Heart right ventricle (tissue), 16 donors: ENCODE measurements at places on chromosomes 1 and 21. TPM values are rescaled to one million over a fixed set of nuclear protein-coding genes. Genes with fewer than 3 reads are reported as not detected.

DNA sequence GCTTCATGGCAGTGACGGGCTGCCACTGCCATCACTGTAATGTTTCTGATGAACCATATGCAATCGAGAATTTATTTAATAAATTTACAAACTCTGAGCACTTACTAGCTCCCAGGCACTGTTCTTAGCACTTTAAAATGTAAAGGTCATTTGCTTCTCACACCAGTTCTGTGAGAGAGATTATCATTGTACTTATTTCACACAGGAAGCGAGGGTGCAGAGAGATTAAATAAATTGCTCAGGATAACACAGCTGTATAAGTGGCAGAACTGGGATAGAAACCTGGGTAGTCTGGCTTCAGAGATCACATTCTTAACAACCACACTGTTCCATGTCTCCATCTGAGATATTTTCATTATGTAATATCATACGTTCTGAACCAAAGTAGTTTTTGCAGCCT, 119.9 kb downstream of the MAST2 start:
- no peak for DNase-seq

DNA sequence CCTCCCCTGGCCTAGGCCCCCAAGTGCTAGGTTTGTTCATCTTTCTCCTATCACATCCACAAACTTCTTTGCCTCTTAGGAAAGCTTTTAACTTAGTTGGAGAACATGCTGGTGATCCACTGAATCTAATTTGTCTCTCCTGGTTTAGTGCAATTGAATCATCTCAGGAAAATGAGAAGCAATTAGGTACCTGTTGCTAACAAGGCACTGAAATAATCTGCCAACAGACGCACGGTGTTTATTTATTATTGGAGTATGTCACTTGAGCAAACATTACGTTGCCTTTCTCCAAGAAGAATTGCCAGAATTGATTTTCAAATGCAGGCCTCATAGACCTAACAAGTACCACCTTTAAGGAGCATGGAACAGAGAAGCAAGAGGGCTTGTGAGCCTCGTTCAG, 309.4 kb downstream of the NFIA start:
- DNase-seq, result no peak

- no peak for DNase-seq
Measured at GRCh38 chr1:227776331-227776771, 39.1 kb upstream of the PRSS38 start.

DNA sequence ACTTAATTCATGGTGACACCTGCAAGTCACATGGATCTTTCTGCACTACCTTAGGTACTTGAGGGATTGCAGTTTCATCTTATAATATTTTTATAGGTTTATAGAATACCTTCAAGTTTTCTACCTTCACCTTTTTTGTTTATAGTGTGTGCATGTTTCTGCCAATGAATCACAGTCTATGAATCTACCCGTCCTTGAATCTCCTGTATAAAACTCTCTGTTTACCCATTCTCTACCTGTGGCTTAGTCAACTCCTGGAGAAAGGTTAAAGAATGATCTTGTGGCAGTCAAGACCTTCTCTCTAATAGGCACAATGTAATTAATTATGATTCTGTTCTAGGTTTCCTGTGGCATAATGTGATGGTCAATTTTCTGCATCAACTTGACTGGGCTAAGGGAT, 3.2 kb upstream of the GSTM2 start:
- no peak for DNase-seq

DNA sequence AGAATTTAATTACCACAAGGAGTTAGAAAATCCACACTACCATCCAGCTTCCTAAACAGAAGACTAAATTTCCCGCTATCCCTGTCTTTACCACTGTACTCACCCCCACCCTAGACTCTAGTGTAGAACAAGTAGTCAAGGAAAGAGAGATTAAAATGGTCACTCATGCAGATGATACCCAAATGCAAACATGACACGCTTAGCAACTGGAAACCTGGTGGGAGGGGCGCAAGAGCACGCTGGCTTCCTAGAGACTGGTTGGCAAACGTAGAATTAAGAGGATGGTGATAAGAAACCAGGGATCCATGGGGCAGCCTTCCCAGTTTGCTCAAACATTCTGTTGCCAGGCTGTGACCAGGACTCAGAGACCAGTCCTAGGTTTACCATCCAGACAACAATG, 9.9 kb upstream of the LDLRAD1 start:
- peak; percentile 53 for DNase-seq

DNA sequence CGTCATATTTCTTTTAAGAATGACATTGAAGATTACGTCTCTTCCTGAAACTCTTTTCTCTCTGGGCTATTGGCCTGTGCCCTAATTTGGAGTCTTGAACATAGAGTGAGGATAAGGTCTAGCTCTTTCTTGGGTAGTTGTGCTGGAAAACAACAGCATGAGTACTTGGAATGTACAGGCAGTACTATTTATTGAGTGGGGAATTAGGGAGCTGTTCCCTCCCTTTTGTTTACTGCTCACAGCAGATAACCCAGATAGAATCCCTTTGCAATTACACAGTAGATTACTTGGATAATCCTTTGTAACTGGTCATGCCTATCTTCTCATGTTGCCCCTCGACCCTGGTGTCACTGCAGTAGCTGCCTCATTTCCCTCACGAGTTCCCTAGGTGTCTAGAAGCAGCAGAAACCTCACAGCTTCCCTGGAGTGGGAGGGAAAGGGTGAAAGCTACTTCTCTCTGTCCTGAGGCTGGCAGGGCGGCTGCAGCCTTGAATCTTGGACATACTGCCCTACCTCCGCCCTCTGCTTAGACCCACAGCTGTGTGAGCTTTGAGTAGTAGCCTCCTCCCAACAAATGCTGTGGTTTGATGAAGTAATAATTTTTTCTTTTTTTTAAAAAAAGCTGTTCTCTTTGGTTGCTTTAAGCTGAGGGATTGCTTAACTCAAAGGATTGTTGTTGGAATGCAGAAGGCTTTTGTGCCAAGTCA, 70.6 kb downstream of the FGGY start:
- DNase-seq, result peak; percentile 48

DNA sequence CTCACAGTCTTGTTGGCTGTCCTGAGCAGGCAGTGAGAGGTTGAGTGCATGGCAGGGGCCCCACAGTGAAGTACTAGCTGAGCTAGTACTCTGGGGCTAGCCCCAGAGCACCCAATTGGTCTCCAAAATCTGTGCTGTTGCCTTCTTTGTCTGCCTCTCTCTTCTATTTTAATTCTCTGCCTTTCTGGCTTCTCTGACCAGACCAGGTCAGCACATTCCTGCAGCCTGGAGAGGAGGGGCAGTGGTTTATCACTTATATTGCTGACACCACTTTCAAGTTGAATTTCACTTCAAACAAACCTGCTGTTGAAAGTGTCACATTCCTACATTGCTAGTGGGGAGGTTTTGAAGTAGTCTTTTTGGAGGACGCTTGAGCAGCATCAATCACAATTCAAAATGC, 628.7 kb downstream of the PTPRU start:
- DNase-seq, result no peak

DNA sequence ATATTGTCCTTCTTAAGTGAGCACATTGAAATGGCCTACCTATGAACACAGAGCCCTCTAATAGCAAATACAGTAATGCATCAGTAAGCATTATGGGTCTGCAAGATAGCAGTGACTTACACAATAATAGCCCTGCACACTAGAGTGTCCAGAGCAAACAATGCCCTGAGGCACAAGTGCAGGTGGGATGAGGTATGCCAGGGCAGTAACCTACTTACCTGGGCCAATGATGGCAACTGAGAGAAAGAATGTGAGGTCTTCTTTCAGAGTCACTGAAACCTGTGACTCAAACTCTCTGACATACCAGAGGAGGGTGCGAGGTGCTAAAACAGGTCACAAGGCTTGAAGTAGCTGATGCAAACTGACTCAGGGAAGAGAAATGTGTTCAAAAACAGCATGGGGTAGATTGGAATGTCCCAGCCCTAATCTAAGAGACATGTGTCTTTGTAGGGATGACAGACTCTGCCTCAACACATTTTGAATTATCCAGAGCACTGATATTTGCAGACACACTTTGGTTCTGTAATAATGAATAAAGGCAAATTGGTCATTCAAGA, 168.5 kb upstream of the RUNX1 start:
- no peak for DNase-seq

DNA sequence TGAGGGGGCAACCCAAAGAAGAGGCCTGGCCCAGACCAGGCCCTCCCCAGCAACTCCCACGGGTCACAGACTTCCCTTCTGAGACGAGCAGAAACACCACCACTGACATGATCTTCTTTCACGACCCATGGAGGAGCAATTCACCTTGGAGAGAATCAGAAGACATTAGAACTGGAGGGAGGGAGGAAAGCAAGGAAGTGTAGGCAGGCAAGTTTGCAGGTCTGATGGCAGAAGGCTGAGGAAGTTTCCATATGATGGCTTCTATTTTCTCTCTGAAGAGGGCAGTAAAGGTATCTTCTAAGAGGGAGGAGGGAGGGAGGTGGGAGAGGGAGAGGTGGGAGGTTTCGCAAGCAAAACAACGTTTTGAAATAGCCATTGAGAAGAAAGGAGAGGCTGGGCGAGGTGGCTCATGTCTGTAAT, 1.4 kb upstream of the UBXN10 start:
- DNase-seq, result no peak

DNA sequence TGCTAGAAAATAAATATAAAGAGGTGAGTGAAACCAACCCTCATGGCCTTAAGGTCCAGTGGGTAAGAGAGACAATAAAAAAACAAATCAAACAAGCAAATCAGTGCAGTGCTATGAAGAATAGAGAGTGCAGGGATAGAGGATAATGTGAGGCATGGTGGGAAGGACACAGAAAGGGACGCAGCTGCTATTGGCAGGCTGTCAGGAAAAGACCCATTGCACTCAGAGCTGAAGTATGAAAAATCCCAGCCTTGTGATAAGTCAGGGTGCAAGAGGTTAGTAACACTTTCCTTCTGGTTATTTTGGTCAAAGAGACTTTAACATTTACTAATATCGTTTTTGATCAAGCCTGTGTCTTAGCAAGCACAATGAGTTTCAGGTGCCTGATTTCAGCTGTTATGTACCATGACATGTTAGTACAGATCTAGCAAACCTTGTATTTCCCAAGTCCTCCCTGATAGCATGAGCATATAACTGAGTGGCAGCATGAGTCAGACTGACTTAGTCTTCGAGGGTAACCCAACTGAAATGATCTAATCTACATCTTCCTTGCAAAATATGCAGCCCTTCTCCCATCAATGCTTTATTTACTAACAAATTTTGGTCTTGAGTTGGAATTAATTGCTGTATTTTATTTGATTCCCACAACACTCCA, 31.7 kb downstream of the CHML start:
- DNase-seq, result no peak

DNA sequence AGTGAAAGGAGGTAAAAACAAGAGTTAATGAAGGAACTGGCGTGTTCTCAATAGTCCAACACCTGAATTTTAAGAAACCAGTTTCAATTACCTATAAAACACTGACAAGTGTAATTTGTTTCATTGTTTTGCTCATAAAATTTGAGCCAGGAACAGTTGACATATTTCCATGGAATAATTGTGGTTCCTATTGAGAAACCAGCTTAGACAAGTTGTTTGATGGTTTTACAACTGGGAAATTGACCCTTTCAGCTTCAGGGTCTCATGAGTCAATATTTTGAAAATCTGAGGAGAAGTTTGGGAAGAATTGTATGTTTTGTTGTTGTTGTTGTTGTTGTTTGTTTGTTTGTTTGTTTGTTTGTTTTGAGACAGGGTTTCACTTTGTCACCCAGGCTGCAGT, 69.1 kb upstream of the GADD45A start:
- DNase-seq, result no peak

- DNase-seq, result no peak
Measured at GRCh38 chr1:92291372-92291999, 7.3 kb downstream of the GLMN start.

- no peak for DNase-seq
Measured at GRCh38 chr1:214831956-214832355, 229.0 kb downstream of the CENPF start.

DNA sequence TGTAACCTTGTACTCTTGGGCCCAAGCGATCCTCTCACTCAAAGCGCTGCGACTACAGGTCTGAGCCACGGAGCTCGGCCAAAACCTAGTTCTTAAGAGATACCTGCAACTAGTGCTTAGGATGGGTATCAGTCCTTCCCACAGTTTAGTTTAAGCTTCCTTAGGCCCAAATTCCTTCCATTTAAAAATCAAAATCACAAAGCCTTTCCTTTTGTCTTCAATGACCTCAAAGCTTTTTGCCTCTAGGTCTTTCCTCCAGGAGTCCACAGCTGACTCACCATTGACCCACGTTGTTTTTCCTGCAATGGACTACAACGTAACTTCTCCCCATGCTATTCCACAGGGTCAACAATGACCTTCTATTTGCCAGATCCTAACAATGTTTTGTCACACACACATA, 64.0 kb downstream of the APP start:
- no peak for DNase-seq

DNA sequence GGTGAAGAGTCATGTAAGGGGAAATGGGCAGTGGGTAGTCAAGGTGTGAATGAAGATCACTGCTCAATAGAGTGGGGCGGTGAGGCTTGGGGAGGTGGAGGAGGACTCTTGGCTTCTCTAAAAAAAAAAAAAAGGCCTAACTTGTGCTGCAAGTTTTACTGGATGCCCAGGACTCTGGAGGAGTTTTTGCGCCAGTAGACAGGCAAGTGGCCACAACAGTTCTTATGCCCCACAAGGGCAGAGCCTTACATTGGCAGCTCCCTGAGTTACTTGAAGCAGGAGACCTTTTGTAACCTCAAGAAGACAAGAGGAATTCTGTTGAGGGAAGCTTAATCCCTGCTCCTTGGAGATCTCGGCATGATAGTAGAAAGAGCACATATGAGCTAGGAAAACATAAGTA, 54.9 kb upstream of the PPP2R5A start:
- DNase-seq, result no peak

- peak; percentile 35 for DNase-seq
Measured at GRCh38 chr1:179126338-179127060, 44.6 kb downstream of the TOR3A start.

DNA sequence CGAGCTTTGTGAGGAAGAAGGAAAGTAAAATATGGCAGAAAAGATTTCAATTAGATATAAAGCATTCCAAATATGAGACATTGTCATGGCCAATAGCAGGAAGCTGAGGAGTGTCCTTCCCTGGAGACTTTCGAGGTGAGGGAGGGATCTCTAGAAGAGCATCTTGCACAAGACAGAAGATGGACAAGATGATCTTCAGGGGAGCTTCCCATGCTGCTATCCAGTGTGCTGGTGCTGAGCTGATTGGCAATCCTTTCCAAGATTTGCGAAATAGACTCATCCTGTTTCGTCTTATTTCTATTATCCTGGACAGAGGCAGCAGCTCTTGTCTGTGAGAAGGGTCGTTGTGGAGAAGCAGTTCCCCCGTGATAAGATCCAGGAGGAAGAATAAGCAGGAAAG, 342.0 kb upstream of the CAMK1G start:
- DNase-seq, result no peak

The SYDE2 gene
- 3.0 TPM for polyA plus RNA-seq

The MMEL1 gene
- polyA plus RNA-seq, result 0.46 TPM

The RNF19B gene
- 7.0 TPM for polyA plus RNA-seq

The DMRTA2 gene
- not detected for polyA plus RNA-seq

The ACP6 gene
- polyA plus RNA-seq, result 7.1 TPM

The CD1E gene
- not detected for polyA plus RNA-seq

The FMO1 gene
- polyA plus RNA-seq, result 0.16 TPM

The CFHR3 gene
- 0.73 TPM for polyA plus RNA-seq

The MSH4 gene
- 0.12 TPM for polyA plus RNA-seq

The VANGL1 gene
- polyA plus RNA-seq, result 1.8 TPM

The PHTF1 gene
- 8.3 TPM for polyA plus RNA-seq

The NUDC gene
- polyA plus RNA-seq, result 62.8 TPM

The LAMC2 gene
- polyA plus RNA-seq, result 3.0 TPM

The SFN gene
- polyA plus RNA-seq, result 0.42 TPM
